ENCODE measurements at places on chromosomes 3 and 15. TPM values are rescaled to one million over a fixed set of nuclear protein-coding genes. Genes with fewer than 3 reads are reported as not detected.
A peak's percentile ranks its signal among the peaks of the same experiment; 100 is the strongest.

GPR160 gene
- 33.3 TPM for total RNA-seq

ALPK3 gene
- 23.0 TPM for total RNA-seq

LMAN1L gene
- not detected for total RNA-seq

DUOX1 gene
- 2.1 TPM for total RNA-seq

UCN2 gene
- total RNA-seq = 0.46 TPM

LSMEM2 gene
- total RNA-seq = 0.57 TPM

PLSCR5 gene
- not detected for total RNA-seq

IL17RD gene
- total RNA-seq = 72.9 TPM

PARP15 gene
- 0.37 TPM for total RNA-seq

CHRM5 gene
- not detected for total RNA-seq

RAMAC gene
- 28.1 TPM for total RNA-seq

GRCh38 chr3:149292666-149293065, 40.8 kb downstream of the TM4SF18 start:
- no peak for DNase-seq

- DNase-seq = no peak
Observed at GRCh38 chr3:30428251-30428650, 178.2 kb upstream of the TGFBR2 start.

GRCh38 chr3:89101251-89101650, 6.2 kb upstream of the EPHA3 start:
- DNase-seq = no peak

GRCh38 chr15:48046813-48047438, 73.9 kb upstream of the SLC24A5 start:
- no peak for DNase-seq

DNA sequence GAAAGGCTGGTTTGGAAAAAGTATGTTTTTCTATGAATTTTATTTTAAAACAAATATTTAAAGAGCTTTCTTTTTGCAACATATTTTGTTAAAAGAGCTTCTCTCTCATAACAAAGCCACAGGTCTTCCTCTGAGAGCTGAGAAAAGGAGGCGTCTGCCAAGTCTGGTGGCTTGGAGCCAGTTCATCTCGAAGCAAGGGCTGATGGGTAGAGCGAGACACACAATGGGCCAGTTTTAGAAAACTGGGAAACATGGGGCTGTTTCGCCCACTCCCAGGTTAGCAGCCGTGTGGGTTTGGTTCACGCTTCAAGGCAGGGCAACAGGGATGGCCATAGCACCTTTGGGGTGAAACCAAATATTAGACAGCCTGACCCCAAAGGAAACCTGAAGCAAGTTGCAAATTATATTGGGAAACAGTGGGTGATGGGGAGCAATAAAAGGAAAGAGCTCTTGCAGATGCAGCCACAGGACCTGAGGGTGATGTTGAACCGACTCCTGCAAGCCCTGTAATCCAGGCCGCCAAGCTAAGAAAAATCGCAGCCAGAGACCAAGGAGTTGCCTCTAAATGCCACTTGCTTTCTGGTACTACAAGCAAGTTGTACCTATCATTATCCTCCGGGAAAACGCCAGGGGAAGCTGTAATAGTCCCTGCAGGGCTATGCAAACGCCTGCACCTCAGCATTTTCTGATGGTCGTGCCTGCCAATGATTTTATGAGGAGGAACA, 88.4 kb upstream of the GALNT15 start:
- no peak for DNase-seq

- DNase-seq = no peak
Observed at GRCh38 chr3:81463781-81464180, 297.7 kb downstream of the GBE1 start.

DNA sequence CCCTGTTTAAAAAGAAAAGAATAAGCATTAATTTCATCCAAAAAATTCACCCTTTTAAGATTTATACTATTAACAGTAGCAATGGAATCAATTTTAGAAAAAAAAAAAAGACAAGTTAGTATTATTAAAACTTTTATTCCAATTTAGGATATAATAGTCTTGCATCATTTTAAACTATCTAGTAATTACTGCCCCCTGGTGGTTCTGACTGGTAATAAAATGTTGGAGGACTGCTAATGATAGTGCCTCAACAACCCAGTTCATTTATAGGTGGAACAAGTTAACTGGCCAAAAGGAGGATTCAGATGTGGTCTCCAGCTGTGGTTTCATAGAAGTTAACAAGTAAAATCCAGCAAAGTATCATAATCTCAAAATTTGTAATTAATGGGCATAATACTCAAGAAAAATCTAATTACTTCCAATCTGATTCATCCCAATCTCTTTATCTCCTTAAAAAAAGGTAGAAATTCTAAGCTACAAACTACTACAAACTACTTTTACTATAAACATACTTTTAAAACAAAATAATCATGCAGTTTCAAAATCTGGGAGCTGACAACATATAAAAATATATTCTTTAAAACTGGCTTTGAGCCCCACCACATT, 30.7 kb upstream of the WDR49 start:
- peak; percentile 23 for DNase-seq

DNA sequence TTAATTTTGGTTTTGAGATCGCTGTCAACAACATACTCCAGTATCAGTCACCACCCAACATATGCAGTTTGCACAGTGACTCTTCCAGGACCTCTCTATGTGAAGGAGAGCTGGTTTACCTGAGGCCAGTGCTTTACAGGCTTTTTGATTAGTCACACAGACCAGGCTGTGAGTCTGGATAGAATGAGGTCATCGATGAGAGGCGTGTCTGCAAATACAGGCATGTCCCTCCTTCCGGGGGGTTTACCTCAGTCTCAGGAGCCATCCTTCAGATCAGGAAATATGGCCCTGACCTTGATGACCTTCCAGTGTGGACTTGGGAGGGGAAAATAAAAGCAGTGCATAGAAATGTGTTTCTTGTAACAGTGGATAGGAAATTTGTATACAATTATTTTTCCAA, 46.9 kb downstream of the KBTBD12 start:
- no peak for DNase-seq

GRCh38 chr3:195580744-195581443, 2.8 kb downstream of the APOD start:
- no peak for DNase-seq

GRCh38 chr3:49388289-49388820, 23.4 kb downstream of the RHOA start:
- DNase-seq = no peak

DNA sequence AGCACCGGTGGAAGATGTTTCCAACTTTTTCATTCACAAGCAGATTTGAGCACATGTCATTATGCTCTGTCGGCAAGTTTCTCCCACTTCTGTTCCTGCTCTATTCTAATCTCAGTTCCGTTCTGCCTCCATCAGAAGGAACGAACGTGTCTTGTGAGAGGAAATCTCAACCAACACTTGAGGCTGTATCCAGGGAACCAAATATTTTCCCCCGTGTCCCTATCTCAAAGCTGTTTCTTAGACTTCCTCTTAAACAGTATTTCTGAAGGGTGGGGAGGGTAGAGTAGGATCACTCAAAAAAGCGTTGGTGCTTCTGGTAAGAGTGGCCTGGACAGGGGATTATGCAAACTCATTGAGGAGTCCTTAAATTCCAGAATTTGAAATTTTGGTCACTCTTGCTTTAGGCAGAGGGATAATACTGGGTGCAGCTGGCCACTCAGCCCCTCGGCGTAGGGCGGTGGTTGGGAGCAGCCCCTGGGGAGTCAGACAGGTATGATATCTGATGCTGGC, 54.9 kb downstream of the FRMD4B start:
- no peak for DNase-seq

DNA sequence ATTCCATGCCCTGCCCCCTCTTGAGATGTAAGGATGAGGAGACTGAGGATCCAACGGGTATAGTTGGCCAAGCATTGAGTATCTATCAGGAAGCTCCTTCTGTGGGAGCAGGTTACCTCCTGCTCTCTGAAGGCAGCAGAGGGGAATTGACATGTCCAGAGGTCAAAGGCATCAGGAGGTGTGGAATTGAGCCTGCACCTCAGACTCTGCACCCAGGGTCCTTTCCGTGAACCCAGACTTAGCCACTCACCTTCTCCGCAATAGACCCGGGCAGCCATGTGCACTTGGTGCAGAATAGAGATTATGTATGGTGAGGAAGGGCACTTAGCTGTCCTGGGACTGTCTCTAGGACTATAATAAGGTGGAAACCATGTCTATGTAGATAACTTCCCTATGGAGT, 399.0 kb upstream of the TPM1 start:
- DNase-seq = no peak

DNA sequence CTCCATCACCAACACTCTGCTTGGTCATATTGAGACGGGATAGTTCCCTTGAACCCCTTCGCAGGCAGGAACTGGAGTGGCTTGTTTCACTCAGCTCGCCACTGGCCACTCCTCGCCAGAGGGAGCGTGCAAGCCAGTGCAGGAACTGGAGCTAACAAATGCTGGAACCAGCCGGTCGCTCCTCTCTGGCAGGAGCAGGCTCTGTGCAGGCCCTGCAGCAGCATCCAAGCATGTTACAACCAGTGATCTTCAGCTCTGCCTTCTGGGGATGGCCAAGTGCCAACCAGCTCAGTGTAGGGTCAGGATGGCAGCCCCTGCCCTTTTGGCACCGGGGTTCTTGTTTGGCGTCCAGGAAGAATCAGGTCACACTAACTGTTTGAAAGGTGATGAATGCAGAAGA, 329.0 kb upstream of the AZI2 start:
- DNase-seq = no peak

GRCh38 chr3:108546692-108547091, 36.3 kb upstream of the MYH15 start:
- DNase-seq = no peak

GRCh38 chr3:152139651-152140050, 129.1 kb upstream of the MBNL1 start:
- no peak for DNase-seq

GRCh38 chr15:90866800-90867199, 1.6 kb upstream of the FURIN start:
- DNase-seq = no peak

GRCh38 chr3:138373087-138373735, 24.8 kb downstream of the MRAS start:
- no peak for DNase-seq

DNA sequence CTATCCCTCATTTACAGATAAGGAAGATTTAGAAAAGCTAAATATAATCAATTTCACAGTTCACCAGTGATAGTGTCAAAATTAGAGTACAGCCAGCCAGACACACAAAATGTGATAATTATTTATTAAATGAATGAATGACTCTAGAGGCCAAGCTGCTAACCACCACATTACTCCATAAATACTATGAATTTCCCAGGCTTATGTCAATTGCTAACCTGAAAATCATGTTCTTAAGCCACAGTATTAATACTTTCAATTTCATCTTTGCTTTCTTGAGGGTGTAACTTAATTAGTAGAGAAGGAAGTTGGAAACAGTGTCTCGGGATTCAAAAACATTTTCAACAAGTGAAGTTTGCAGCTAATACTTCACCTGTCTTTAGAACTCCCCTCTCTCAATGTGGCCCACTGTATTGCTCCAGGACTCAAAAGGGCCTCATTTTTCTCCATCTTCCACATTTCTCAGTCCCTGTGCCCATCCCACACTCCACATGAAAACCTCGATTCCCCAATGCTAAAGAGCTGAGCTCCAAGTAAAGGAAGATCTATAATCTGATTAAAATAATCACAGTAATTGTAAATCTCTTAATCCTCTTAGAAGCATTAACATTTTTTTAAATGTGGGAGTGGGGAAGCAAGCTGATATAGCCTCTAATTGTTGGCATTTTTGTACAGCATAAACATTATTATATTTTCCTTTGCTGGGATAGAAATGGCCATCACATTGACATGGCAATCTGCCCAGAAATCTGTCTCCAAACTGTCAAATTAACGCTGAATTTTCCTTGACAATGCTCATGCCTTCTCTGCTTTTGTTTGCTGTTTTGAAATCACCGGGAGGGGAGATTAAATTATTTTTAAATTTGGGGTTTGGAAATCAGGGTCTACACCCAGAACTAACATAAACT, 765.1 kb downstream of the ROBO1 start:
- no peak for DNase-seq

GRCh38 chr3:6867269-6867668, 6.4 kb downstream of the GRM7 start:
- DNase-seq = no peak

DNA sequence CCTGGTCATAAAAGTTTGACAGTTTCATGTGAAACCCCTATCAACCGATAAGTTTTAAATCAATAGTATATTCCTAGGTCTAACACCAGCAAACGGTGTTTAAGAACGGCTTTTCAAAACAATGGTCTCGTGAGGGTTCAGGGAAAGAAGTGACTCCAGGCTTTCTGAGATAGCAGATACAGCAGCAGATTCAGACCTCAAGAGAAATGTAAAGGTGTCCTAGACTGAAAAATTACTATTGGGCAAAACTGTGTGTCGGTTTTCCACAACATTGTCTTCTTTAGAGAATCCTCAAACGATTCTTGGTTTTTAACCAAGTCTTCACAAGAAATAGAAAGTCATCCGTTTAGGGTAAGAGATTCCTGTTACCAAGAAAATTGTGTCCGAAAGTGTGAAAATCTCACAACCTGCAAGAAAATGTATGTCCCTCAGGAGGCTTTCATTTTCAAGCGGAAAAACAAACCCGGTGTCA, 1.2 kb downstream of the SETD2 start:
- no peak for DNase-seq

GRCh38 chr3:18778598-18778997, 353.5 kb upstream of the SATB1 start:
- no peak for DNase-seq

Data from WTC11 (cell line).